ENCODE measurements at places on chromosomes 7 and 10. TPM values are rescaled to one million over a fixed set of nuclear protein-coding genes. Genes with fewer than 3 reads are reported as not detected.

Gene RBP3
- total RNA-seq, result not detected

Gene VWA2
- total RNA-seq, result not detected

Gene SEC61G
- total RNA-seq, result 3,014 TPM

Gene EBLN1
- total RNA-seq, result not detected

Gene ADCYAP1R1
- total RNA-seq, result not detected

Gene C7orf57
- total RNA-seq, result not detected

Gene RBM20
- total RNA-seq, result under 0.01 TPM

Gene TFR2
- total RNA-seq, result under 0.01 TPM

Gene AS3MT
- 7.5 TPM for total RNA-seq
